ENCODE measurements at places on chromosomes 3 and 15.

DNA sequence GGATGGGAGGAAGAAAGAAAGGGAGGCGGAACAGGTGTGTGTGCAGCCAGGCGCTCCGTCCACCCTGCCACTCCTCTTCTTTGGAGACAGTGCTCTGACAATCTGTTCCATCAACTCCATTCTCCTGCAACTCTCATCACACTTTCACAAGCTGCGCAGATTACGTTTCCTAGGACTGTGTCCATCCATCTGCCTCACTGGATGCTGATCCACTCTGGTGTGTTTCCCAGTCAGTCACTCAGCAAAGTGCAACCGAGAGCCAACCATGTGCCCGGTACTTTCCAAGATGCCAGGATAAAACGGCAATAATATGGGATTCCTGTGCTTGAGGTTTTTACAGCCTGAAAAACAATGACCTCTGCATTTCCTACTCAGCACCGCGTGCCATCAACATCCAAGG lies 59.6 kb downstream of the SLC12A8 start:
- no peak for DNase-seq

DNA sequence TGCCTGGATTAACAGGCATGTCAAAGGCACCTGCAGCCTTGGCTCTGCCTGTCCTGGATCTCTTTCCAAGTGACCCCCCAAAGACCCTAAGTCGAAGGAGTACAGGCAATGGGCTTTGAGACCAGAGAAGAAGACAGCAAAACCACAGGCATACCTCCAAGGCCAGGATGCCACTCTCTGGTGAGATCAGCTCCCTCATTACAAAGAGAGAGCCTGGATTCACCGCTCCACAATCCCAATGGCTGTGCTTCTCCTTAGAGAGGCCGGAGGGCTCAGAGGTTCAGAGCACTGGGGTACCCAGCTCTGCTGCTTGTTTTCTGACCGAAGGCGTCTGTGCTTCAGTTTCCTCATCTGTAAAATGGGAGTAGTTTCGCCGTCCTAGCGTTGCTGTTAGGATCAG lies 154.6 kb upstream of the MEF2A start:
- no peak for DNase-seq

DNA sequence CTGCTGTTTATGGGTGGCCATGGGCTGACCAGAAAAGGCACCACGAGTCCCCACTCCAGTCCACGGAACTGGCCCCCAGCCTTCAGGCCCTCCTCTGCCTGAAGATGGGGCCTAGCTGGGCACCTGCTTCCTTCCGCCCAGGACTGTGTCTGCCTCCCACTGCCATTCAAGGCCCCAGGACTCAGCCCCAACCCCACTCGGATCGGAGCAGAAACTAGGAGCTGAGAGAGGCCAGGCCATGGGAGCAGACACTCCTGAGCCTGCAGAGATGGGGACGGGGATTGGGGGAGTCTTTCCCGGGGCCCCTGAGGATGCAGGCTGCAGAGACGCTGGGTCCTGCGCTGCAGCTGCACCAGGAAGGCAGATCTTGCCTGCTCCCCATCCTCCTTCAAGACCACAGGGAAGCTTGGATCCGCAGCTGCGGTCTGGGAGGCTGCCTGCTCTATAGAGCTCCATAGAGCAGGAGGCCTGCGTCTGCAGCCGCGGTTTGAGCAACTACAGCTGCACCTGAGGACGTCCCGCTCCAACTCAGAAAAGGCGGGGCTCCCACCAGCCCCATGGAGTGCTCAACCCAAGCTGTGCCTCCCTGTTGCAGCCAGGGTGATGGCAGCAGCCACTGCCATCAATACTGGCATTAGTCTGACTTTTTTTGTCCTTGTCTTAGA lies 383.9 kb upstream of the TMCO5A start:
- no peak for DNase-seq

DNA sequence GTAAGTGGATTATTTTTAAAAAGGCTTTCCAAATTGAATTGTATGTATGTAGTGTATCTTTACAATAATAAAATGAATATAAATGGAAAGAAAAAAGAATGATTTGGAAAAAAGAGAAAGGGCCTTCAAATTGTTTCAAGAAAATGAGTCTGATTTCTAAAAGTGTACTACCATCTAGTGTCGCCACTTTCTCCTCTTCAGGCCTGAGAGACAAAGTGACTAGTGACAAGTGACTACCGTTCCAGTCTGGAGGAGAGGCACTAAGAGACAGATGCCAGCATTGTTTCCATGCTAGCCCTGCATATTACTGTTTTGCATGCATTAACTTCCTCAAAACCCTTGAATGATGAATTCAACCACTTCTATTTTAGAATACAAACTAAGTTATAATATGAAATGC lies 39.3 kb downstream of the P3H2 start:
- no peak for DNase-seq

- DNase-seq, result peak; percentile 27
Observed at GRCh38 chr15:29268706-29269484, 727 bp downstream of the NSMCE3 start.

DNA sequence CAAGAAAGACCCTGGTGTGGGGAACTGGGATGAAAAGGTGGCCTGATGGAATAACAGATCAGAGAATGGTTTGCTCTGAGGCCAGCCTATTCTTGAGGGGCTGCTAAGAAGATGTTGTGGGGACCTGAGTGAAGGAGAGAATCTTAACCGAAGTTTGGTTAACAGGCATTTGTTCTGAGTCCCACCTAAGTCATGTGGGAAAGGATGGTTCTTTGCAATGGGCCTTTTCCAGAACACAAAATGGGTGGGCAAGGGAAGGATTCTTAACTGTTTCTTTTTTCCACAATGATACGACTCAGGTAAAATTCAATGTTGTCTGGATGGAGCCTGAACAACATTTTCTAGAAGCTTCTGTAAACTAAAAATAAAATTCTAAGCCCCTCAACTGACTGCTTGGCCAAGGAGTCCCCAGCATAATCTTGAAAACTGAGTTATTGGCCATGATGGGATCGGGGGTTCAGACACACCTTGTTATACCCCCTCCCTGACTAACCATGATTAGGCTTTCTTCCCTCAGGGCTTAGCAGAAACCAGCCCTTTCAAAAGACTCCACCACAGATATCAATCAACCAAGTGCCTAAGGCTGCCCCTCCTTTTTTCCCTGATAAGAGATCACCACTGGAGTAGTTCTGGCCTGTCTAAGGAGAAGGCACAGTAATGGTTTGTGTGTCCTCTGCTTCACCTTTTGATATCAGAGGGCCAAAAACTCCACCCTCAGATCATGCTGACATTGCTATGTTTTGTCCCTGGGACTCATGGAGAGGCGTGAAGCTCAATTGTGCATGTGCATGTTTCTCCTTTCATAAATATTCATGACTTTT lies 30.1 kb downstream of the SCN11A start:
- DNase-seq, result no peak

GRCh38 chr3:194101592-194102432 lies 34.1 kb upstream of the HES1 start:
- no peak for DNase-seq

GRCh38 chr3:76131396-76132153 lies 346.2 kb upstream of the ZNF717 start:
- no peak for DNase-seq

DNA sequence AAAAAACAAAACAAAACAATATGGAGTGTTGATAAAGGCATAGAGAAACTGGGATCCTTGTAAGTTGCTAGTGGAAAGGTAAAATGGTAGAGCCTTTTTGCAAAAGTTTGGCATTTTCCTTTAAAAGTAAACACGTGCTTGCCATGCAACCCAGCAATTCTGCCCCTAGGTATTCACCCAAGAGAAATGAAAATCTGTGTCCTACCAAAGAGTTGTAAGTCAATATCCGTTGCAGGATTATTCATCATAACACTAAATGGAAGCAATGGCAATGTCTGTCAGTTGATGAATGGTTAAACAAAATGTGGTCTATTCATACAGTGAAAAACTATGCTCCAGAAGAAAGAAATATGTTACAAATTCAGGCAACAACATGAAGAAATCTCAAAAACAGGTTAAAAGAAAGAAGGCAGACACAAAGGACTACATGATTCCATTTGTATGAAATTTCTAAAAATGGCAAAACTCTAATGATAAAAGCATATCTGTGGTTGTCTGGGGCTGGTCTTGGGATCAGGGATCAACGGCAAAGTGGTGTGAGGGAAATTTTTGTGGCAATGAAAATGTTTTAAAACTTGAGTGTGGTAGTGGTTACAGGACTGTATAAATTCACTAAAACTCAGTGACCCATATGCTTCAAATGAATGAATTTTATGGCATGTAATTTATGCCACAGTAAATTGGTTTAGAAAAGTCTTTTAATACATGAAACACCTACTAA lies 229.6 kb downstream of the OPA1 start:
- no peak for DNase-seq

GRCh38 chr3:101189796-101190195 lies 130.6 kb downstream of the IMPG2 start:
- no peak for DNase-seq

GRCh38 chr3:67325231-67325630 lies 327.1 kb downstream of the KBTBD8 start:
- DNase-seq, result no peak

GRCh38 chr3:122097141-122097540 lies 42.0 kb downstream of the CD86 start:
- DNase-seq, result no peak

DNA sequence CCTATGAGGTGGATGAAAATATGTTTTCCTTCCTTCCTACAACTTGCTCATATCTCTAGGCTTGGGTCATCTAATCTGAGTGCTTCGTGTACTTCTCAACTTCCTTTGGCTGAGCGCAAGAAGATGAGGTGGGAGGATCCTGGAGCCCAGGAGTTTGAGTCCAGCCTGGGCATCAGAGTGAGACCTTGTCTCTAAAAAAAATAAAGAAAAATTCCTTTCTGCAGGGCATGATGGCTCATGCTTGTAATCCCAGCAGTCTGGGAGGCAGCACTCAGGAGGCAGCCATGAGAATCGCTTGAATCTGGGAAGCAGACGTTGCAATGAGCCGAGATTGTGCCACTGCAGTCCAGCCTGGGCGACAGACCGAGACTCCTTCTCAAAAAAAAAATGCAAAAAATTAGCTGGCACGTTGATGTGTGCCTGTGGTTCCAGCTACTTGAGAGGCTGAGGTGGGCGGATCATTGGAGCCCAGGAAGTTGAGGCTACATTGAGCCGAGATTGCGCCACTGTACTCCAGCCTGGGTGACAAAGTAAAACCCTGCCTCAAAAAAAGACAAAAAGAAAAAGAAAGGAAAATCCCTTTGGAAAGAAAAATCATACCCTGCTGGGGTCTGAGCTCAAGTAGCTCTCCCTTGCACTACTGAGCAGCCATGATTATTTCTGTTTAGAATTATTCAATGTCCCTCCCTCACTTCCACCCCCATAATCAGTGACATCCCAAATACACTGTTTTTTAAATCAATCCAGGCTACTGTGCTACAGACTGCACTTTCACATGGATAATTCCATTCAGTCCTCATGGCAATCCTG lies 28.0 kb upstream of the RAB11A start:
- DNase-seq, result no peak
